MV-4-11 (cell line): ENCODE measurements at places on chromosomes 1 and 21.
A peak's percentile ranks its signal among the peaks of the same experiment; 100 is the strongest.

DNA sequence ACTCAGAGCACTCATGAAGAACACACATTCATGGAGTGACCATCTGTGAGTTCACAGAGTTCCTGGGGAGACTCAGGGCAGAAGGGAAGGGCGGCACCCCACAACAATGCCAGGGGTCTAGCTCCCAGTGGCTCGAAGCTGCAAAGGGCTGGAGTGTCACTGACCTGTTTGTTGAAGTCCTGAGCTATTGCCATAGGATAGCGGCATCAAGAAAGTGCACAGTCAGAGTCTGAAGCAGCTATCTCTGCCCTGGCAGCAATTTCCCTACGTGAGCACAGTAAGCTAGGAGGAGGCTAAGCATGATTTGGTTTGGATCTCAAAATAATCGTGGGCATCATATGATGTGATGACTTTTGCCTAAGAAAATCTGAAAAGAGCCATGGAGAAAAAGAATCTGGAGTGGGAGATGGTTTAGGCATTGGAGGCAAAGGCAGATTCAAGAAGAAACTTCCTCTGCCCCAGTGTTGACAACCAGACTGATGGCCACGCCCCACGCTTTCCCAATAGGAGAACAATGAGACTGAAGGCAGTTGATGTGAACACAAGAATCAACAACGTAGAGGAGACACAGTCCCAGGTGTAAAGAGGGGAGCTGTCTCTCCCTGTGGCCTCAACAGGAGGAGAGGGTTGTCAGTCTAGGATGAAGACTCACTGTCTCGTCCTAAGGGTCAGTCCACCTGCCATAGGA, 100.0 kb upstream of the SLC25A33 start:
- DNase-seq: peak; percentile 40

- no peak for DNase-seq
These were observed 71.2 kb upstream of the NRIP1 start for GRCh38 chr21:15135867-15136629.

DNA sequence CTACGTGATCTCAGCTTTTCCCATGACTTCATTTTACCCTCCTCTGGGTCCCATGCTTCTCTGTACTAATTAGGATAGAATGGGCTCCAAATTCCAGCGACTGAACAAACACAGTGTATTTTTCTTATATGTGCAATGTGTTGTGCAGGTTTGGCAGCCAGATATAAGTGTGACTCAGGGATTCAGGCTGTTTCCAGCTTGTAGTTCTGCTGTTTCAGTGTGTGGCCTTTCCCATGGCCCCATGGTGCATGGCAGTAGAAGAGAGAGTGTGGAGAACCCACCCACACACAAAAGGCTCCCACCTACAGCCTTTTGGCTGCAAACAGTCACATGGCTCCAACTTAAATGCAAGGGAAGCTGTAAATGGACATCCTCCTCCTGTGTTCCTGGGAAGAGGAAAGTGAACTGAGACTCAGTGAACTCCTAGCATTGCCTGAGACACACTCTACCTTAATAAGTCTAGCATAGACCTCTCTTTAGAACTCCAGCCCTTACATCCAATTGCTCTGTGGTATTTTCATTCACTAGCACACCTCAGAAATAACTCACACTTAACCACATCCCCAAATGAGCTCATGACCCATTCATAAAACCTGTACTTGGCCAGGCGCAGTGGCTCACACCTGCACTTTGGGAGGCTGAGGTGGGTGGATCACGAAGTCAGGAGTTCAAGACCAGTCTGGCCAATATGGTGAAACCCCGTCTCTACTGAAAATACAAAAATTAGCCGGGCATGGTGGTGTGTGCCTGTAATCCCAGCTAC, 58.7 kb downstream of the KIAA0040 start:
- DNase-seq: no peak

- DNase-seq: no peak
These were observed 1.0 kb upstream of the FOXO6 start for GRCh38 chr1:41360074-41360785.

- DNase-seq: no peak
These were observed 223.8 kb downstream of the KCNH1 start for GRCh38 chr1:210910020-210910575.

GRCh38 chr1:150508982-150509381, 1.1 kb downstream of the ECM1 start:
- DNase-seq: no peak

GRCh38 chr1:84840346-84840745, 52.7 kb downstream of the LPAR3 start:
- no peak for DNase-seq
